NT2/D1 (cell line): ENCODE measurements at places on chromosomes 3 and 15.

DNA sequence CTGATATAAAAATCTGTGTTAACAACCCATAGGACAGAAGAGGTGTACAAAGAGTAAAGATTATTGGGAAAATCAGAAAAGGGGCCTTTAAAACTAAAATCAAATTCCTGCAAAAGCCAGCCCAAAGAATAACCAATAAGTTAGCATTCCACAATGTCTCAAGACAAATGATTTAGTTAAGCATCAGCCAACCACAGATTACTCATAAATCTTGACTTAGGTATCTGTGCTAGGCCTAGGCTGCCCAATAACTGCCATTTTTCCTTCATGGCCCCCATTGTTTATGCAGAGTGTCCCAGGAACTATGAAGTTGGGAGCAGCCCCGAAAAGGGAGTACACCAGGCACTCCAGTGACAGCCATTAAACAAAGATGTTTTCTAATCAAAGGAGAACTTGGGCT, 7.4 kb downstream of the TRANK1 start:
- no peak for DNase-seq

DNA sequence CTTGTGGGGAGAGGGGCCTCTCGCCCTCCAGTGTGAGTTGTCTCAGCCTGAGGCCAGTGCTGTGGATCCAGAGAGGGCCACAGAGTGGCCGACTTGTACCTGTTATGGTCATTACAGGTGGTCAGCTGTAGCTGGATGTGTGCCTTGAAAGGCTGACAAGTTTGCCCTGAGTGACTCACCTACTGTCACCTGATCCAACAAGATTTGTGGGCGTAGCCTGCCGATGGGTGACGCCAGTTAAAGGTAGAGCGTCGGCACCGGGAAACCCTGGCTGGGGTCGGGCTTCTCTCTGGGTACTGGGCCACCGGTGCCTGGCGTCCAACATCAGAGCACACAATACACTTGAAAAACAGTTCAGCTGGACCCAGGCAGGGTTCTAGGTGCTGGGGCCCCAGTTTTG, 2.8 kb upstream of the ISG20 start:
- DNase-seq, result no peak

DNA sequence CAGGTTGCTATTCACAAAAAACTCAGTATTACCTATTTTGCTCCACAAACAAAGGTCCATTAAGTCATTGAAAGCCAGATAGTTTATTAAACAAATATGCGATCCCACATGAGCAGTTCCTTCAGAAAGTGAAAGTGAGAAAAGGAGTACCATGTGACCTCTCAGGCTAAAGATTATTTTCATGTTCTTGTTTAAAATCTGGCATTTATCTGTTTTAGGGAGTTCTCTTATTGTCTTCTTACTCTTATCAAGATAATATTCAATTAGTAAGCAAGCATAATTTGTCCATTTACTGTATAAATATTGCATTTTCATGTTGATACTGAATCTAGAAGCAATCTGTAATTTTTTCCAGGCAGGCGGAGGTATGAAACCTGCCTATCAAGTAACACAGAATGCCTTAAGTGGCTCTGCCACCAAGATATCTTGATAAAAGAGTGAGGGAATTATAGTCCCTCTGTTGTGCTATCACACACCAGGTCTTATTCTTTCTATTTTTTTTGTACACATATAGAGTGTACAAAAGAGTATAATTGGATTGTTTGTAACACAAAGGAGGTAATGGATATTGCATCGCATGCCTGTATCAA, 20.1 kb upstream of the PLSCR5 start:
- no peak for DNase-seq

DNA sequence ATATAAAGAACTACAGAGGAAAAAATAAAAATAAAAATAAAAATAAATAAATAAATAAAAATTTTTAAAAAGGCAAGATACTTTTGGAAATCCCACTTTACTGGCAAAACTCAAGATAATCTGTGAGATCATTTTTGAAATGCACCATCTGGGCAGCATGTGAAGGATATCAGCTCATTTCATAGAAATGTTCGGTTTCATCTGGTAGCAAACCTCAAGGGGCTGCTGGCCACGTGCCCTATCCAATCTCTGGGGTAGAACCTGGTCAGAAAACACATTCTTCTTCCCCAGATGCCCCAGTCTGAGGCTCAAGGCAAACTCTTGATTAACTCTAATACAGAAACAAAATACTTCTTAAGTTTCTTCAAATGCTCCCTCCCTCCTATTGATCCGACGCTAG, 166.0 kb downstream of the FMN1 start:
- no peak for DNase-seq

GRCh38 chr3:141539431-141540187, 52.8 kb downstream of the RASA2 start:
- DNase-seq, result no peak

- DNase-seq, result peak; percentile 2
These were observed 140.0 kb downstream of the PLOD2 start for GRCh38 chr3:146020969-146021368.

- peak; percentile 13 for DNase-seq
These were observed 35.1 kb downstream of the TMOD3 start for GRCh38 chr15:51864408-51865056.

DNA sequence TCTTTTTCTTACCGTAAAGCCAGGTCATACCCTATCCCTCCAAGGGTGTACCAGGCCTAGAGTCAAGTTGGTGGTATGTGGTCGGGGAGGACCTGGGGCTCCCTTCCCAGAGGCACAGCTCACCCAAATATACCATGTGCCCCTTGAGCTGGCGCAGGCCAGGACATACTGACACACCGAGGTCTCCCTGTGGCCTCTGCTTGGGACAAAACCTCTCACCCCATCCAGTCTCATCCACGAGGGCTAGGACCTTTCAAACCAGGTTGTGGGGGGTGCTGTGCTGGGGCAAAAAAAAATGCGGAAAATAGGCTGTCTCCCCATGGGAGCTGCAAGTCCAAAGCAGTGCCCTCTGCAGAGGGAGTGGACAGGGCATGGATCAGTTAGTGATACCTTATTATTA, 22.8 kb downstream of the PTH1R start:
- no peak for DNase-seq

DNA sequence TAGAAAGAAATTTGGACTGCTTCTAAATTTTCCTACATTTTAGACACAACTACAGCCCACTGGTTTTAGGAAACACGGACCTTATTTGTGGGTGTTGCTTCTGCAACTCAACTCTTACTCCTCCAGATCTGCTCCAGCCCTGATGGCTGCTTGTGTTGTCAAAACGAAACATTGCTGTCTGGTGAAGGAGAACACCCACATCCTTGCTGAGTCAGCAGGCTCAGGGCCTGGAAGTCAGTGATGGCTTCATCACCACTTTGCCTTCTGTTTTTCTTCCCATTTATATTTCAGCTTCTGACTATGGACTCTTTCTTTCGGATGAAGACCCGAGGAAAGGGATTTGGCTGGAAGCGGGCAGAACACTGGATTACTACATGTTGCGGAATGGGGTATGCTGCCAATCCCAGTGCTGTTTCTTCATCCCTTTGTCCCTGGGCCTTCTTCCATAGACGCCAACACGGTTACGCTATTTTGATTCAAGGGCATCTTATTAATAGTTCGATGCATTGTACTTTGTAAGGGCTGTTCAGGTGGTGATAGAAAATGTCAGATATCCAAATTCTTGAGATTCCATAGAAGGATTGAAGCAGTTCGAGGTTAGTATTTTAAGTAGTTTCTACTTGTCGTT, 392.6 kb upstream of the TPM1 start:
- DNase-seq, result no peak

- no peak for DNase-seq
These were observed 258.1 kb downstream of the TIGIT start for GRCh38 chr3:114551770-114552526.

GRCh38 chr15:88191812-88192165, 64.8 kb downstream of the NTRK3 start:
- DNase-seq, result no peak

DNA sequence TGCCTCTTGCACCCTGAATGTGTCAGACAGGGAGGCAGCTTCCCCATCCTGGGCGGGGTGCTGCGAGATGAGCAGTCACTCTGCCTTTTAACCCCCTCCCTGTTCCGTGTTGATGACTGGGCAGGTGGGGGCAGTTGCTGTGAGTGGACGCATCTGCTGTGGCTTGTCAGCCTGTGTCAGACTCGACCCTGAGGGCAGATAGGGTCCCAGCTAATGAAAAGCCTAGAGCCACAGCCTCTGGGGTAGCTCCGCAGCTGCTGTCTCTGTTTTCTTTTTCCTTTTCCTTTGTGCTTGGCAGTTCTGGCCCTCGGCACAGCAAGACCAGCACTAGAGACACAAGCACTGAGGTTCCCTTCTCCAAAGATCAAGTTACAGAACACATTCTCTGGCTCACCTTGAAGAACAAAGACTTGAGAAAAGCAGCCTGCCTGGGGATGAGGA, 43.0 kb upstream of the GLCE start:
- peak; percentile 28 for DNase-seq

DNA sequence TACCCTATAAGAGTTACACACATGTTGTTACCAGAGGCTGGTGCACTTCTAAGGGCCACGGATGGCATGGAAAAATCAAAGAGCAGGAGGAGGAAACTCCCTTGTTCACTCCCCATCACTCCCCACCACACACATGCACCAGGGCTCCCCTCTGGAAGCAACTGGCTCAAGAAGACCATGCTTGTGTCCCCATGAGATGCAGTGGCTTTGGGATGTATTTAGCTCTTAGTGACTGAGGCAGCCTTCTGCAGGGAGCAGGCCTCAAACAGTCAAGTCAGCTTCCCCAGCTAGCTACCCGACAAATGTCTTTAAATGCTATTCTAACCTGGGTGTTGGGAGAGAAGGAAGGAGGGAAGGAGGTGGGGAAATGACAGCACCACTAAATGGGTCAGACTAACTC, 32.9 kb upstream of the RAD18 start:
- no peak for DNase-seq

DNA sequence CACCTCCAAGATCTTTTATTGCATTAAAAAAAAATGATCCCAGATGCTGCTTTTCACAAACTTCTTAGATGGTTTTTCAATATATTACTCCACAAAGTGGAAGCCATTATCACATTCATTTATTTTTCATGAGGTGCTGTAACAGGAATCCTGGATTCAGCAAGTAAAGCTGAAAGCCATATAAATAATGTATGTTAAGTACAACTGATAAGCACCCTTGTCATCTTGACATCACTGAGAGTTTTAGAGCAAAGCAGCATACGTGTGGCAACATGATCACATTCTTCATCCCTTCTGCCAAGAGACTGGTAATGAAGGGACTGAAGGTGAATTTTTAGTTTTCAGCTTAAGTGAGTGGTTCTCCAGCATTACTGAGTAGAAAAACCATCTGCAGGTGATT, 44.9 kb upstream of the LRRFIP2 start:
- no peak for DNase-seq

GRCh38 chr15:48570822-48571221, 74.7 kb downstream of the FBN1 start:
- DNase-seq, result no peak

DNA sequence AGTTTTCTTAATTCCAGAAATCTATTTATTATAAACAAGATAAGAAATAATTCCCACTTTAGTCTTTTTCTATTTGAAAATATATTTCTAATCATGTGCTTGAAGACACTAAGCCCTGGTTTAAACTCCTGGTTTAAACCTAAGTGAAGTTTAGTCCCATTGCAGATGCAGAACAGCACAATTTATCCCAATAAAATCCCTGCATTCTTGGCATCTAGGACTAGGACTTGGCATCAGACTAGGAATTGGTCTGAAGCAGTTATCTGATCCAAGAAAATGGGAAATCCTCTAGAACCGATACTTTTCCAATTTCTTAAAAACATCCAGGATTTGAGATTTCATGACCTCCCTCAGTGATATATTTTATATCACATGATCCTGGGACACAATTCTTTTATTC, 168.8 kb upstream of the VEPH1 start:
- DNase-seq, result no peak

GRCh38 chr15:60744826-60745460, 266.0 kb upstream of the ICE2 start:
- DNase-seq, result no peak

DNA sequence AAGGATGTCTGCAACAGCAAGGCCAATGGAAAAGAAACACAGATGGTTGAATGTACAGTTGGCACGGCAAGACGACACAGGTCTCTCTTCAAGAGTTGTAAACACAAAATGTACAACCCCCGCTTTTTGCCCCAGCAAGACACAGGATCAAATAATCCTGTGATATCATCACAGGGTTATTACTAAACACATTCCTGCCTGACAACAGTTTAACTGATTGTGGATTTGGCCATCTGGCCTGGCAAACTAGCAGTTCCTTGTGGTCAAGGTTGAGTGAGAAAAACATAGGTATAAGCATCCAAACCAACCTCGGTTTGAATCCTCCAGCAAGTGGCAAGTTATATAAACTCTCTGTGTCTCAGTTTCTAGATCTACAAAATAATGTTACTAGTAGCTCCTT, 23.4 kb downstream of the PARP16 start:
- no peak for DNase-seq

DNA sequence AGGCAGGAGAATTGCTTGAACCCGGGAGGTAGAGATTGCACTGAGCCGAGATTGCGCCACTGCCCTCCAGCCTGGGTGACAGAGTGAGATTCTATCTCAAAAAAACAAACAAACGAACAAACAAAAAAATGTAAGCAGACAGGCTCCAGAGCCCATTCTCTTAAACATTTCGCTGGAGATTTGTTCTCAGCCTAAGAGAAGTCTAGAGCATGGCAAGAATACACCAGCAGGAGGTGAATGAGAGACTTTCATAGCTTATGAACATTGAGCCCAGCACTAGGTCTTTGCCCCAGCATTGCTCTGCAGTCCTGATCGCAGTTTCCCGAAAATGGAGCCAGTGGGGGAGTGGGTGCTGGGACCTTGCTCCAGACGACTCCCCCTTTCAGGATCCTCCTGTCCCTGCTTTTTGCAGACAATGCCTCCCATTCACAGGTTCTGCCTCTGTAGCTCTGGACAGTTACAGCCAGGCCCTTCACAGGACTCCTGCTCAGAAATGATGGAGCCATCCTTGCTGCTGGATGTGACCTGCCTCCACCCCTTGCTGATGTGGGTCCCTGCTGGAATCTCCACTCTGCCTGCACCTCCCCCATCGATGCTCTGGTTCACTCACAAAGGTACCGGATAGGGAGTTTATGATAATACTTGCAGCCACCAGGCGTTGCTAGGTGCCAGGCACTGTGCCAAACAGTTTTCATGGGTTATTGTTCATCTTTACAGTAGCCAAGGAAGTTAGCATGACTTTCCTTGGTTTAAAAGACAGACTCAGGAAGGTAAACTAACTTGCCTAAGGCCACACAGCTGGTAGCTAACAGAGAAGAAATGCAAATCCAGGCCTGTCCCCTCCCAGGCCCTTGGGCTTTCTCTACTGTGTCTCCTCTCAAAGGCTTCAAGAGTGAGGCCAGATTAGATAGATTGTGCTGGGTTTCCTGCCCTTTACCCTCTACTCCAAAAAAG, 329.7 kb upstream of the TLE3 start:
- no peak for DNase-seq
